ENCODE measurements at places on chromosomes 5 and 9. TPM values are rescaled to one million over a fixed set of nuclear protein-coding genes. Genes with fewer than 3 reads are reported as not detected.

CCL27 gene
- not detected for total RNA-seq

GRCh38 chr9:121776739-121777637 lies 125.6 kb downstream of the DAB2IP start:
- no peak for DNase-seq

HTR1A gene
- total RNA-seq = not detected

PTGER4 gene
- 48.5 TPM for total RNA-seq

- peak; percentile 95 for DNase-seq
Measured at GRCh38 chr5:175922192-175922885, 45.8 kb downstream of the THOC3 start.

All from PC-3 (cell line).